IPS DF 6.9 (cell line): ENCODE measurements at places on chromosomes 3 and 15.
A peak's percentile ranks its signal among the peaks of the same experiment; 100 is the strongest.

DNA sequence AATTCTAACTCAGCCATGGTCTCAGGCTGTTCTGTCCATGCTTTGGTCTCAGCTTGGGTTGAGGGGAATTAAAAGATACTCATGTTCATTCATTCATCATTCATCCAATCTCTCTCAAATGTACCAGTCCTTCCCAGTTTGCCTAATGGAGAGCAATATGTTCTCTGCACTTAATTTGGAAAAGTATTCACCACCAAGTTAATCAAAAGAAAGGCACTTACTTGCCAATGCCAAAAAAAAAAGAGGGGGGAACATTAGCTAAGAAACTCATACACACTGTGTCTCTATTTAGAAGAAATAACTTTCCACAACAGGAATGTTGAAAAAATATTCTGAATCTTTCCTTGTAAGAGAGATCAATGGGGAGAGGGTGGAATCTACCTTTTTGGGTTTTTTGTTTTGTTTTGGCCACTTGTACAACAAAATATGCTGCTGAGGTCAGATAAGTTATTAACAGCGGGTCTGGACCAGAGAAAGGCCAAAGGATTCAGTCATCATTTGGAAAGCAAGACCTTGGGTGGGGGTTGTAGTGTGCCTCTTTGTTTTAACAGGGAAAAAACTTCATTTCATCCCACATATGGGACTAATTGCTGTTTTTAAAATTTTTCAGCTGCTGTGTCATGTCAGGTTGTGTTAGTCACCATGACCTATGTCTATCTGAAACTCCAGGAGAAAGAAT lies 152.3 kb downstream of the FBN1 start:
- no peak overlapping the region for H3K4me3 ChIP-seq
- no peak for DNase-seq
- no peaks in the 10 kb centered on the region for H3K27me3 ChIP-seq
- H3K4me1 ChIP-seq: no peaks in the 10 kb centered on the region
- no peak overlapping the region for H3K27ac ChIP-seq
- no peaks in the 10 kb centered on the region for H3K36me3 ChIP-seq

DNA sequence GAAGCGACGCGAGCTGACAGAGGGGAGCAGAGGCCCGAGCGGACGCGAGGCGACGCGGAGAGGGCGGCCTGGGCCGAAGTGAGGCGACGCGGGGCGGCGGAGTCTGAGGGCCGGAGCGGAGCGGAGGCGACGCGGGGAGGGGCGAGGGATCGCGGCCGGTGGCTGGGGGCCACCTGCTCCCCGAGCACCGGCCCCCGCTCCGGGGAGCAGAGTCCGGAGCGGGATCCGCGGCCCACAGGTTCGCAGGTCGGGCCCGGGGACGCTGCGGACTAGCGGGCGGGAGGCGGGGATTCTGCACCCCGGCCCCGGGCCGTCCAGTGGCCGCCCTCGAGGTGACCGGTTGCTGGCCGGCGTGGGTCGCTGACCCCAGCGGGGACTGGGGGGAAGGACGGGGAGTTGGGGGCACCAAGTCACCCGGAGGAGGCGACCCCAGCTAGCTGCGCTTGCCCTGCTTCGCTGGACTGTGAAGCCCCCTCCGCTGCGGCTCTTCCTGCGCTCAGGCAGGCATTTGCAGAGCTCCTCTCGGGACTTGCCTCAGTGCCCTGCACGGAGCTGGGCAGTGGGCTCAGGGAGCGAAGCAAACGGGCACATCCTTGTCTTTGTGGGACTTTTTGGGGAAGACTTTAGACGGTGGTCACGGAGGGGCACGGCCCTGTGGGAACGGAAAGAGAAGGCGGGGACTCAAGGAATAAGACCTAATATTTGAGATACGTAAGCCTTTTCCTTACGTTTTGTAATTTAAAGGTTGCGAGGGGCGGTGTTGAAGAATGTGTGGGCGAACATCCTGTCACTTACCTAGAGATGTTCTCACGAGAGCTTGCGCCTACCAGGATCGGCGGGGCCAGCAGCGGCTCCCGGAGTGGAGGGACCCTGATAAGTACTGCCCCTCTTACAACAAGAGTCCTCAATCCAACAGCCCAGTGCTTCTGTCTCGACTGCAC lies 566 bp downstream of the HMCES start:
- DNase-seq: no peak
- peak overlapping the region; percentile 57 for H3K4me3 ChIP-seq
- H3K27me3 ChIP-seq: no peaks in the 10 kb centered on the region
- no peak overlapping the region for H3K27ac ChIP-seq

DNA sequence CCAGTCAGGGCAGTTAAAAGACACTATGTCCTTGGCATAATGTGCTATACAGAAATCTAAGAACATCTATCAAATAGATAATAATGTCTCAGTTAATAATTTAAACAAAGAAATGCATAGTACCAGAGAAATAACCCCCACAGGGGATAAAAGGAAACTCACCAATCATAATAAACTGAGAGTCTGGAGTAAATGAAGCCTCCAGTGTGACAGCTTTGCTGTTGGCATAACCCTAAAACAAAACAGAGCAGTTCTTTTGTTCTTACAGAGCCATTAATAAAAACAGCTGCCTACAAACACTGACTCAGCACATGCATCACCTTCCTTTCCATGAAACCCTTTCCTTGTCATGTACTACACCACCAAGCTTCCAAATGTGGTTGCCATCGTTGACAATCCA lies 13.5 kb downstream of the PPM1M start:
- H3K36me3 ChIP-seq: peaks cover 42% of the 10 kb centered on the region; the same call in 1 of the 2 replicates
- H3K4me3 ChIP-seq: no peak overlapping the region
- H3K4me1 ChIP-seq: no peaks in the 10 kb centered on the region
- DNase-seq: no peak

DNA sequence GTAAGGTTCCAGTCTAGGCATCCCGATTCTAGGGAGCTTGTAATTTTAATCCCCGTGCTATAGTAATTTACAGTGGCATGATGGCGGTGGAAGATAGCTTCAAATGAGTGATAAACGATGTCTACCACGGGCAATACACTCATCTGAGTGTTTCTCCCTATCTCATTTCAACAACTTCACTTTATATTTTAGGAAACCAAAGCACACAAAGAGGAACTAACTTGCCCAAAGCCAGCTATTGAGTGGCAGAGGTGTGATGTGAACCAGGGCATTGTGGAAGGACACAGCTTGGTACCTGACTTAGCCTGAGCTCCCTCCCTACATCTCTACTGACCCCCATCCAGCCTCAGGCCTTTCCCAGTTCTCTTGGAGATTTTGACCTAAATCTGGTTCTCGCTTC lies 16.9 kb upstream of the FILIP1L start:
- no peaks in the 10 kb centered on the region for H3K36me3 ChIP-seq
- no peak for DNase-seq
- no peaks in the 10 kb centered on the region for H3K4me1 ChIP-seq
- no peaks in the 10 kb centered on the region for H3K27me3 ChIP-seq
- no peak overlapping the region for H3K27ac ChIP-seq

DNA sequence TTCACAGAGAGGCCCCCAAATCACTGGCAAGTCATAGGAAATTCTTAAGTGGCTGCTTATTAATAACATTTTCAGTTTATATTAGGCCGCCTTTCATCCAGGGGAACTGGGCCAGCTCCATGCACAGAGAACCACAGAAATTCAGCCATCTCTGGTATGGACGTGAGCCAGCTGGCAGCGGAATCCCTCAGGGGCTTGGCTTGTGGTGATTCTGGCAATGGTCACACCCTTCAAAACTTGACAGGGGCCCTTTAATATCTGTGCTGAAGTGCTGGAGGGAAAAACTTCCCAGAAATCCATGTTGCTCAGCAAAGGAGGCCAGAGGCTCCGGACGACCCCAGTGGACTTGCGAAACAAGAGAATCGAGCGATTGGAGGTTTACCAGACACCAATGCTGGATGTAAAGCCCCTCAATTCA lies 11.3 kb downstream of the PRICKLE2 start:
- H3K36me3 ChIP-seq: no peaks in the 10 kb centered on the region
- H3K4me1 ChIP-seq: peaks cover 1% of the 10 kb centered on the region; the same call in 1 of the 2 replicates
- H3K4me3 ChIP-seq: no peak overlapping the region
- H3K27ac ChIP-seq: no peak overlapping the region

DNA sequence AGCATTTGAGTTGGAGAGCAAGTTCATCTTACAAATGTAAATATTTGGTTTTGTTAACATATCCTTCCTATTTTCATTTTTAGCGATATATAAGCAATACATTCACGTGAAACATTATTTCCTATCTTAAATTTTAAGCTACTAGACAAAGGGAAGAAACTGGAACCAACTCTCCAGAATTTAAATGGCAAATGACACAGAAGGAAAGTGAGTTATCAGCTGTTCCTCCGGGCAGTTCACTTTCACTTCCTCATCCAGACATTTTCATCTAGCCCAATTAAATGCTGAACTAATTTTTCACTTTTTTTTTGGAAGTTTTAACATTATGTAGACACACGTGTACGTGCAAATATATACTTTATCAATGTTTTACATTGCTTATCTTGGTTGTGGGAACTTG lies 58.7 kb downstream of the MORC1 start:
- H3K4me3 ChIP-seq: no peak overlapping the region
- H3K4me1 ChIP-seq: no peaks in the 10 kb centered on the region
- H3K27ac ChIP-seq: no peak overlapping the region
- no peaks in the 10 kb centered on the region for H3K27me3 ChIP-seq
- no peak for DNase-seq
- H3K36me3 ChIP-seq: no peaks in the 10 kb centered on the region

DNA sequence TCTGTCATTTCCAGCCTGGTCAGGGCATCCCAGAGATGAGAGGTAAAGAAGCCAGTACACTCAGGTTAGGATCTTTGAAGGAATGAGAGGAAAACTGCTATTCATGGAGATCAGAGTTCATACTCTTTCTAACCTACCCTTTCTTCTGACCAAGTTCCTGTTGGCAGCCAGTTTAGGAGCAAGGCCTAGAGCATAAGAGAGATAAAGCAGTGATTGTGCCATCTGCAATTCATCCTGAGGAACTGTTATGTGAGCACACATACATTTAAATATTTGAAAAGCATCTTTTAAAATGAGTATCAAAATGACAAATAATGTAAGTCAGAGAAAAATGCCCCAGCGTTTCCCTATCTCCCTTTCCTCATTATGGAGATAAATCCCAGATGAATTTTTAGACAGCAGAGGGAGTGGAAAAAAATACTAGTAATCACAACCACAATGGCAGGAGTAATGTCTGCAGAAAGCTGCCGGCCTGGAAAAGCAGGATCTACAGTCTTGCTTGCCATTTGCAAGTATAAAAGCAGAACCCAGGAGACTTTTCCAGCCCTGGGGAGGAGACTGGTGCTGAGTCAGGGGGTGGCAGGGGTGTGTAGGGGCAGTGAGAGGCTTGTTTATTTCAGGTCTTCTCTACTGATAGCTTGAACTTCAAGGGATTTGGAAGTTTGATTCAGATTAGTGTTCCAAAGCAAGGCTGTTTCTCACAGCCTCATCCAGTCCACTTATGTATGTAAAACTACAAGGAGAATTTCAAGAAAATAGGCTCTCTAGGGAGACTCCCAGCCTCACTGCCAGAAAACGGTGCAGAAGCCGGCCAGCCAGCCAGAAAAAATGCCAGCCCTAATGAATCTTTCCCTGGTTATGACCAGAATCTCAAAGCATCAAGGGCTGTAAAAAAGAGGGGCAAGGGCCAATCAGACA lies 1052.4 kb downstream of the TUSC7 start:
- no peak for DNase-seq
- no peak overlapping the region for H3K4me3 ChIP-seq
- no peak overlapping the region for H3K27ac ChIP-seq
- H3K4me1 ChIP-seq: no peaks in the 10 kb centered on the region
- no peaks in the 10 kb centered on the region for H3K36me3 ChIP-seq
- H3K27me3 ChIP-seq: no peaks in the 10 kb centered on the region

- H3K4me1 ChIP-seq: peaks cover 11% of the 10 kb centered on the region
- no peaks in the 10 kb centered on the region for H3K27me3 ChIP-seq
- no peaks in the 10 kb centered on the region for H3K36me3 ChIP-seq
- H3K4me3 ChIP-seq: no peak overlapping the region
Observed at GRCh38 chr15:57358571-57358970, 17.7 kb upstream of the CGNL1 start.

DNA sequence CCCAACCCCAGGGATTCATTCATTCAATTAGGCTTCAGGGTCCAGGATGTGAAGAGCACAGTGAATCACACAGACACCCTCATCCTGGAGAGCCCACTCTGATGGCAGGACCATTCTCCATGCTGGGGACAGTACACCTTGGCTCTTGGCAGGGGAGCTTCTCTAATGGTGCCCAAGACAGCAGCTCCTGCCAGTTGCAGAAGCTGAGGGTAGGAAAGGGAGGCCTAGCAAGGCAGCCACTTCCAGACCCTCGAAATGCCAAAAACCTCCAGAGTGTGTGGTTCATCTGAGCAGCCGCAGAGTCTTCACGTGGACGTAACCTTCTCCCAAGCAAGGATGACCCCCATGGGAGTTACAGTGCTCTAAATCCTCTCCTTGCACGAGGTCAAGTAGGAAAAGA lies 186.2 kb downstream of the XXYLT1 start:
- no peaks in the 10 kb centered on the region for H3K36me3 ChIP-seq
- no peak overlapping the region for H3K4me3 ChIP-seq
- H3K27ac ChIP-seq: no peak overlapping the region
- no peak for DNase-seq
- peaks cover 4% of the 10 kb centered on the region; the same call in 1 of the 2 replicates for H3K4me1 ChIP-seq
- no peaks in the 10 kb centered on the region for H3K27me3 ChIP-seq

- no peaks in the 10 kb centered on the region; the same call in 1 of the 2 replicates for H3K27me3 ChIP-seq
- no peak for DNase-seq
- no peaks in the 10 kb centered on the region for H3K36me3 ChIP-seq
- H3K27ac ChIP-seq: no peak overlapping the region
Observed at GRCh38 chr3:170589113-170589512, 3.2 kb upstream of the SLC7A14 start.

GRCh38 chr15:100928632-100929280 lies 9.6 kb downstream of the LRRK1 start:
- H3K36me3 ChIP-seq: no peaks in the 10 kb centered on the region
- DNase-seq: no peak
- H3K27me3 ChIP-seq: no peaks in the 10 kb centered on the region
- no peak overlapping the region for H3K27ac ChIP-seq

- H3K4me3 ChIP-seq: no peak overlapping the region
- H3K27me3 ChIP-seq: no peaks in the 10 kb centered on the region
- no peaks in the 10 kb centered on the region for H3K4me1 ChIP-seq
- no peaks in the 10 kb centered on the region for H3K36me3 ChIP-seq
- DNase-seq: no peak
Observed at GRCh38 chr3:105277656-105278055, 89.1 kb upstream of the ALCAM start.
